ENCODE measurements at places on chromosomes 5 and 9. TPM values are rescaled to one million over a fixed set of nuclear protein-coding genes. Genes with fewer than 3 reads are reported as not detected.

Gene CCDC192
- total RNA-seq: not detected

Gene ARL14EPL
- total RNA-seq: not detected

Gene PCDHGA2
- total RNA-seq: 0.78 TPM

Gene SLC4A9
- not detected for total RNA-seq

Gene AQP7
- total RNA-seq: 0.95 TPM

Gene TPRN
- 9.4 TPM for total RNA-seq

Gene CCL27
- not detected for total RNA-seq

Gene ANKRD18B
- 4.2 TPM for total RNA-seq

Gene GTF3C5
- 70.4 TPM for total RNA-seq

Gene FOXD4L6
- not detected for total RNA-seq

Gene ESM1
- total RNA-seq: not detected

Gene FOXD1
- 25.4 TPM for total RNA-seq

Gene IFNA8
- not detected for total RNA-seq

Gene ANKRD18A
- total RNA-seq: 12.2 TPM

Gene CCL21
- total RNA-seq: not detected

Gene EDIL3
- 0.31 TPM for total RNA-seq

Gene SLCO4C1
- total RNA-seq: 0.04 TPM

Gene GAS1
- 0.22 TPM for total RNA-seq

Gene FAM81B
- total RNA-seq: not detected

Gene FOXI1
- not detected for total RNA-seq

Gene TMEM171
- 6.4 TPM for total RNA-seq

Gene GFI1B
- not detected for total RNA-seq

Gene IFNA21
- total RNA-seq: not detected

Gene KIF3A
- 8.7 TPM for total RNA-seq

Gene ZFAND5
- total RNA-seq: 113 TPM

Gene ARSK
- total RNA-seq: 8.6 TPM

Gene ATOX1
- 236 TPM for total RNA-seq

Gene ZFP62
- 9.7 TPM for total RNA-seq

Gene SERINC5
- 4.6 TPM for total RNA-seq

Gene OR1J2
- total RNA-seq: not detected

Gene ABLIM3
- 19.4 TPM for total RNA-seq

Gene ZNF618
- 12.2 TPM for total RNA-seq

Gene PTGES2
- 105 TPM for total RNA-seq

Gene F2R
- total RNA-seq: 56.4 TPM

Gene JAK2
- 3.6 TPM for total RNA-seq

Gene CDH9
- total RNA-seq: not detected

Gene PCDHGA5
- 0.18 TPM for total RNA-seq

Gene TIGD6
- total RNA-seq: 7.2 TPM

Gene RANBP3L
- total RNA-seq: not detected
